Foreskin keratinocyte (primary cell): ENCODE measurements at places on chromosomes 3 and 15.

DNA sequence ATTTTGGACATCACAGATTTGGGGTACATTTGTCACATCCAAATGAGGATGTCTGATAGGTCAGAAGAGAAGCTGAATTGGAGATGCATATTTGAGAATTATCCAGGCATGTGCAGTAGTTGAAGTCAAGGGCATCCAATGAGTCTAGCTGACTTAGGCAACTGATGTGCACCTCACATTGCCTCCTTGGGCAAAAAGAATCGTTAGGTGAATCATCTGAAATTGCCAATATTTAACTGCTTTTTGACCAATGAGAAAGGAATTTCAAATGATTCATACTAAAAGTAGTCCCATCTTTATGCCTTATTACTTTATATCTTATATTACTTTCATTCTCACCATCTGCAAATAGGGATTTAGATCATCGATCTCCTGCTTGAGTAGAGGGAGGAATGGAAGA, 117.7 kb downstream of the CD47 start:
- DNase-seq, result no peak

GRCh38 chr15:28913171-28913765, 27.5 kb downstream of the APBA2 start:
- no peak for DNase-seq

- DNase-seq, result no peak
These were observed 113.5 kb downstream of the FNDC3B start for GRCh38 chr3:172152874-172153273.

GRCh38 chr3:196736670-196737374, 2.8 kb upstream of the PAK2 start:
- DNase-seq, result no peak

GRCh38 chr15:87849181-87849580, 407.4 kb downstream of the NTRK3 start:
- no peak for DNase-seq

- no peak for DNase-seq
These were observed 1.3 kb downstream of the FAM43A start for GRCh38 chr3:194686816-194687637.

DNA sequence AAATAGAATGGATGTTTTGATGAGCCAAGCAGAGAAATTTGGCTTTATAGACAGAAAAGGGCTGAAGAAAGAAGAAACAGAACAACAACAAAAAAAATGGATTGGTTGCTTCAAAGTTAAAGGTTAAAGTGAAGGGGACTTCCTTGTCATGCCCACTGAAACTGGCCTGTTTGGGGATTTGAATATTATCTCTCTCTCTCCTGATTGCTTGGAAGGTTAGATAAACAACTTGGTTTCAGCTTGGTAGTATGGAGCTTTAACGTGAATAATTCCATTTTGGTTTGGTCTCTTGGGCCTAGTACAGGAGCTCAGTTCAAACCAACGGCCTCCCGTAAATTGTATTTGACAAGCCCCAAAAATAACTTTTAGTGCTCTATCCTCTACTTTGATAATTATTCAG, 70.8 kb upstream of the MBNL1 start:
- no peak for DNase-seq
